ENCODE measurements at places on chromosomes 6 and 20.

GRCh38 chr6:1860756-1861348, 251.1 kb downstream of the FOXC1 start:
- no peak for DNase-seq

GRCh38 chr6:12343440-12344162, 53.4 kb downstream of the EDN1 start:
- DNase-seq: no peak

- no peak for DNase-seq
Observed at GRCh38 chr6:44631968-44632367, 244.5 kb downstream of the CDC5L start.

GRCh38 chr20:33411242-33411641, 9.9 kb upstream of the CDK5RAP1 start:
- peak; percentile 71 for DNase-seq

DNA sequence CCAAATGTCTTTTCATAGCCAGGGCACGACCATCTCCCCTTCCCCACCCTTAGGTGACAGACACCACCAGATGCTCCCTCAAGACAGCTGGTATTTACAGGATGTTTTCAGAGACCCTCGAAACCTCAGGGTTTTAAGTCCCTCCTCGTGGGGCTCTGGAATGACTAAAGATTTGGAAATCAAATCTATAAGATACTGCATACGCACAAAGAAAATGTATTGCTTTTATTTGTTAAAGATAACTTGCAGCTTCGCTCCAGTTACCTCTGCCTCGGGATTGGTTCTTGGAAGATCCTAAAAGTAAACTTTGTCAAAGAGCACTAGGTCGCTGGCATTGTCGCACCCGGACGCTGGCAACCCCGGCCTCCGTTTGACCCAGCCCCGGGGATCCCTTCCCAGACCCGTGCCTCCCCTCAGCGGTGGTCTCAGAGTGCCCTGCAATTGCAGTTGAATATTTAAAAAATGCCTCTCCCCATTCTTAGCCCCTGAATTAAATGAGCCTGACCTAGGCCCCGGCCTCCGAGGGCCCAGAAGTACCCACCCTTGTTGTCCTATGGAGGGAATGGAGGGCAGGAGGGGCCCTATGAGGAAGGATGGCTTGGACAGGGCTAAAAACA, 7.1 kb downstream of the PAX1 start:
- no peak for DNase-seq

GRCh38 chr6:145169726-145170224, 565.5 kb downstream of the EPM2A start:
- no peak for DNase-seq

DNA sequence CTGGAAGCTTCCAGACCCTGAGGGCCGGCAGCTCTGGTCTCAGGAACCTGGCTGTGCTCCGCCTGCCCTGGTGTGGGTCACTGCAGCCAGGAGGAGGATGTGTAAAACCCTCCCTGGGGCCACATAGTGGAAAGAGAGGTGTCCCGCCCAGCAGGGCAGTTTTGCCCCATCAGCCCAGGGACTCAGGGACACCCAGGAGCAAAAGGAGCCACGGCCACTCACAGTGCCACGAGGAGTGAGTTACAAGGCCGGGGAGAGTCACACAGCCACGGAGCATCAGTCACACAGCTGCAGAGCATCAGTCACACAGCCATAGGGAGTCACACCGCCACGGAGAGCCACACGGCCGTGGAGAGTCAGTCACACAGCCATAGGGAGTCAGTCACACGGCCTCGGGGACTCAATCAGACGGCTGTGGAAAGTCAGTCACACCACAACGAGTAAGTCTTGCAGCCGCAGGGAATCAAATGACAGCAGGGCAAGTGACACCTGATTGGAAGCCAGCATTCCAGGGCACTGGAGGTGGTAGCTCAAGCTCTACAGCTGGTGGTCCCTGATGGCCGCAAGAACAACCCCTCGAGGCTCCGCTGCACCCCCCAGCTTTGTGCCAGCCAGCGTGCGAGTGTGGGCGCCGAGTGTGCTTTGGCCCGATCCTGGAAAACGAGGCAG, 60.9 kb downstream of the DLL1 start:
- no peak for DNase-seq

- no peak for DNase-seq
Observed at GRCh38 chr6:130189531-130190397, 33.0 kb downstream of the SAMD3 start.

- DNase-seq: no peak
Observed at GRCh38 chr20:50372770-50373088, 137.5 kb upstream of the PTPN1 start.

GRCh38 chr6:116255246-116255800, 1.4 kb upstream of the TSPYL4 start:
- no peak for DNase-seq

DNA sequence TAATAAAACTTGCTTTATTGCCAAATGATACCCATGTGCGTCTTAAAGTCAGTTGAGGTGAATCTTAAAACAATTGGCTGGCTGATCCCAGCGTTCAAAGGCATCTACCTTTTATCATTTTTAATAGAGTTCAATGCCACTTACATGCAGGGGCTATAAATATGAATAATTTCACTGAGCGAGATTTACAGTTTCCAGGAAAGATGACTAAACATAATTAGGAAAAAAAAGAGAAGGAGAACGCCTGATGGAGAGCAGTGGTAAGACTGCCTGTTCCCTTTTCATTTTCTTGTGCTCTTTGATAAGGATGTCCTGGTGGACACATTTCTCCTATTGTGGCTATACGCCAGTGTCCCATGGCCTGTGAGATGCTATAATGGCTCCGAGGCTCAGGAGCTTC, 139.9 kb upstream of the SLC22A23 start:
- DNase-seq: no peak

GRCh38 chr6:73340048-73340447, 14.0 kb downstream of the DPPA5 start:
- no peak for DNase-seq

DNA sequence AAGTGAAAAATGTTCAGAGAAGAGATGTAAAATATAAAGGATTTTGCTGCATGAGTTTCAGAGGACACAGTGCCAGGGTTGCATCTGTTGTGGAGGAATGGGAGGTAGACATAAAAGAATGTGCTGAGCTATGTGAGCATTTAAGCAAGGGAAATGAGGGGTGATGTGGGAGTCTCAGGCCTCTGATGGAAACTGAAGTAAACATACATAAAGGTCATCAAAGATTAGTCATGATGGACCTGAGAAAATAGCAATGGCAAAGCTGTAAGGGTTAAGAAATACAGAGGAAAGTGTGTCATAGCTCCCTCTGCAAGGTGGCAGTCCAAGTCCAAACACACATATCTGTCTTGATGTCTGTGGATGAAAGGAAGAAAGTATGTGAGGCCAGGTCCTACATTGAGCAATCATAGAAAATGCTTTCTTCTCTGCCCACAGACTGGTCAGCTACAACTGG, 306.6 kb upstream of the ECI2 start:
- no peak for DNase-seq

GRCh38 chr20:49562311-49563014, 5.5 kb downstream of the PTGIS start:
- DNase-seq: no peak

DNA sequence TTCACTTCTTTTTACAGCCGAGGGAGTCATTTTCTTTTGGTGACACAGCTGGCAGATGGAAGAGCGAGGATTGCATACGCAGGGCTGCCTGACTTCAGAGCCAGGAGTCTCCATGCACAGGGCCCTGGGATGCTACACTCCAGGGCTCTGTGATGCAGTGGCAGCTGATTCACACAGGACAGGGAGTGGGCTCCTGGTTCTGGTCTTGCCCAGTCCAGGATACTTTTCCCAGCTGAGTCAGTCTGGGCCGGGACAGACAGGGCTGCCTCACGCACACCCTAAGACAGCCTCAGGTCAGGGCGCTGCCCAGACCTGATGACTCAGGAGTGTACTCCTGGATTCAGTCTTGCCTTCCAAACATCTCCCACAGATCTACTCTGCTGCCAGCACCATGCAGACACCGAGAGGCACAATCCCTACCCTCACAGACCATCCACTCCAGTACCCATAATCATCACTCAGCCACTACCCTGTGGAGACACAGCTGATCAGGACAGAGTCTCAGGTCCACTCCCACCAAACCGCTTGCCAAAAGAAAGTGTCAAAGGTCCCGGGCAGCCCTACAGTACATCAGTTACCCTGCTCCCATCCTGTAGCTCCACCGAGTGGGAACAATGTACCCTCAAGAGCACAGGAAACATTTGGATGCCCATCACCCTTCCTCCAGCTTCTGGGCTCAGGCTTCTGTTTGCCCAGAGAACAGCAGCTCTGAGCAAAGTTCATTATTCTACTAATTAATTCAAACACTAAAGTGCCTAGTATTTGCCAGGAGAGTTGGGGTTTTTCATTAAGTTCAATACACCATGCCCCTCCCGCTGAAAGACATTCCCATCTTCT, 11.5 kb downstream of the SDC4 start:
- DNase-seq: no peak

DNA sequence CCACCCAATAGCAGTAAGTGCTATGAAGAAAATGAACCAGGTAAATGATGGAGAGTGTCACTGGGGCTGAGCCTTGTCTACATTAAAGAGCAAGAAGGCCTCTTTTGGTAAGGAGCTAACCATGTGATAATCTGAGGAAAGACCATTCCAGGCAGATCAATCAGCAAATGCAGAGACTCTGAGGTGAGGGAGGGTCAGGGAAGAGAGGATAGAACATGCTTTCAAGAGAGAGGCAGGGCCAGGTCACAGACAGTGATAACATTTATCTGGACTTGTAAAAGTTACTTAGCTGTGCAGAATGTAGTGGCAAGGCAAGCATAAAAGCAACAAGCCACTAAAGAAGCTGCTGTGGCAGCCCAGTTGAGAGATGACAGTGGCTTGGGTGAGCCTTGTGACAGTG, 197.3 kb downstream of the TASP1 start:
- DNase-seq: no peak

GRCh38 chr6:21885532-21886114, 292.1 kb downstream of the SOX4 start:
- DNase-seq: peak; percentile 84

DNA sequence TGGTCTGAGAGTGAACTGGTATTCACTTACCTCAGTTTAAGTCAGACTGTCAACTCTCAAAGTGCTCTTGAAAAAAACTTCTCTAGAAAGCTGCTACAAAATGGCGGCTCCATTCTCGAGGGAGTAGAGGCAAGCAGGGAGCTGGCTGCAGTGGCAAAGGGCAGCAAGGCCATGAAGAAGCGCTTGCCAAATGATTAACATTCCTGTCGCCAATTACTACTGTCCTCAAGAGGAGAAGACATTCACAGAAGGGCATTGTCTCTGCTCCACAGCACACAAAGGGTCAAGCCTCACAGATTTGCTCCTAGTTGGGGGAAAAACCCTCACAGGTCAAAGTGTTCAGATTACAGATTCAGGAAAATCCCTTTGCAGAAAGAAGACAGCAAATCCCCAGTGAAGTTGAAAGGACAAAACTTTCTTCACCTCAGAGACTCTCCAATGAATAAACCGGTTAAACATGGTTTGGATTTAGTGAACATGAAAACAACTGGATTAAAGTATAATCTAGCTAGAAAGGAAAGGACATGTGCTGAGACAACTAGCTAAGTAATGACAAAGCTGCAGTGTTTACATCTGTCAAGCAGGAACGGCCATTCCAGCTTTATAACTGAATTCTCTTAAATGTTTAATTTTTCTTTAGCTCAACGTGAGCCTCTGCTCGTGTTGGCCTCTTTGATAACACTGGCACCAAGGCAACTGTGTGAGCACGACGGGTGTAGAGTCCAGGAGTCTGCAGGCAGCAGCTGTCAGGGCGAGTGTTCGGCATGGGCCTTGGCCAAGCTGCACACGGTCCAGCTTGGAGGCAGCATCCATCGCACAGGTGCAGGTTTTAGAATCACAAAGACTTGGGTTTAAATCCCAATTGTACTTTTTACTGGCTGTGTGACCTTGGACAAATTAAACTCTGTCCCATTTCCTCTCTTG, 37.6 kb downstream of the NR2E1 start:
- no peak for DNase-seq

- DNase-seq: no peak
Observed at GRCh38 chr6:156510242-156510641, 266.9 kb upstream of the ARID1B start.

DNA sequence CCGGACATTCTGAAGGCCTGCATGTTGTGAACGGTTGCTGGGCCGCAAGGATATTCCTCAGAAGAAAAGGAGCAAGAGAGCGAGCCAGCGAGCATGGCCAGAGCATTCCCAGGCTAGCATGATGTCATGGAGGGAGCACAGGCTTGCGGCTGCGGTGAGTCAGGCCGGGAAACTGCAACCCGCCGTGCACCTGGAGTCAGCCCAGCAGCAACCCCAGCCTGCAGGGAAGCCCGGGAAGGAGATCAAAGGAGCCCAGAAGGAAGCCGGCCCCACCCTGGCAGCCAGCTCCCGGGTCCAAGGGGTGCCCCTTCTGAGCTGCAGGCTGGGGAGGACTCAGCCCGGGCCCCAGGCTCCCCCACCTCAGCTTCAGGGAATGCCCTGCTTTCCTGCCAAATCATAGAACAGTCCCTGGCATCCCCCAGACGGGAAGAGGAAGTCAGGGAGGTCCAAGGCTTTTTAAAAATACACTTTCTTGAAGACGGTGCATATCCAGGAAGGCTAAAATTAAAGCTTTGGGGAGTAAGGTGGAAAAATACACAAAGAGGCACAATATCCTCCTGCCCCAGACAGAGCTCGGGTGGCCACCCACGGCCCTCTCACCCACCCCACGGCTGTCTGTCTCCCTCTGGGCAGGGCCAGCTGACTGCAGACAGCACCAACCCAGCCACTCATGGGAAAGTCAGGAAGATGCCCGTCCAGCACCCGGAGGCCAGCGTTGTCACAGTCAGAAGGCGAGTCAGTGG, 53.7 kb downstream of the BMP7 start:
- DNase-seq: no peak

DNA sequence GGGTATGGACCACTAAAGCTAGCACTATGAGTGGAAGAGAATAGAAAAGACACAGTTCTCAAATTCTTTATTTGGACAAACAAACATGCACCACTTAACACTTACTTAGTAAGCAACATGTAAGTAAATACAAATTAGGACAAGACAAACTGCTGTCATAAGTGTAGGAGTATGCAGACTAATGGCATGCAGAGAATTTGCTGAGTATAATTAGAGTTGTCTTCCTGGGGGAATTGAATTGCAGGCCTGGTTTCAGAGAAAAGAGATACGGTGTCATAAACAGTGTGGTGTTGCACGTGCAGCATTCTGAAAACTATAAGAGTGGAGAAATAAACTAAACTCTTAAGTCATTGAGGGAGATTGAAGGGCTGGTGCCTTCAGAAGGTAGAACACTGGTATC, 125.2 kb upstream of the EYA4 start:
- no peak for DNase-seq

DNA sequence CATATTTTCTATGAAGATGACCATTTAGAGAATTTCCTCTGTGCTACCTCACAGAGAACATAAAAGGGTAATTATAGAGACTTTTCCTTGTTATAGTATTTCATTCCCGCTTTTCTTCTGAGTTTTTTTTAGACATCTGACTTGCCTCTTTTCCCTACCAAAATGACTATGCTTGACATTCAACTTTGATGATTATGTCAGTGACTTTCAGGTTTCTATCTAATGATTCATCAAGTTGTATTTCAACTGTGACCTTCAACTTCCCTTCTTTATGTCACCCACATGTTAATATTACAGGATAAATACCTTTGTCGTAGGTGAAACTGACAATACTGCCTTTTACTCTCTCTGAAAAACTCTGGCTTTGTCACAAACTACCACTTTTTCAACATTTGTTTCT, 95.3 kb downstream of the MLIP start:
- no peak for DNase-seq

- no peak for DNase-seq
Observed at GRCh38 chr20:58479726-58480440, 35.3 kb downstream of the APCDD1L start.

GRCh38 chr6:118706702-118707101, 55.3 kb upstream of the CEP85L start:
- no peak for DNase-seq

All from NCI-H524 treated with DMSO at 0.1 percent for 48 hours (cell line).